Cortex of kidney (tissue), 1 donor: ENCODE measurements at places on chromosomes 16 and 17.

DNA sequence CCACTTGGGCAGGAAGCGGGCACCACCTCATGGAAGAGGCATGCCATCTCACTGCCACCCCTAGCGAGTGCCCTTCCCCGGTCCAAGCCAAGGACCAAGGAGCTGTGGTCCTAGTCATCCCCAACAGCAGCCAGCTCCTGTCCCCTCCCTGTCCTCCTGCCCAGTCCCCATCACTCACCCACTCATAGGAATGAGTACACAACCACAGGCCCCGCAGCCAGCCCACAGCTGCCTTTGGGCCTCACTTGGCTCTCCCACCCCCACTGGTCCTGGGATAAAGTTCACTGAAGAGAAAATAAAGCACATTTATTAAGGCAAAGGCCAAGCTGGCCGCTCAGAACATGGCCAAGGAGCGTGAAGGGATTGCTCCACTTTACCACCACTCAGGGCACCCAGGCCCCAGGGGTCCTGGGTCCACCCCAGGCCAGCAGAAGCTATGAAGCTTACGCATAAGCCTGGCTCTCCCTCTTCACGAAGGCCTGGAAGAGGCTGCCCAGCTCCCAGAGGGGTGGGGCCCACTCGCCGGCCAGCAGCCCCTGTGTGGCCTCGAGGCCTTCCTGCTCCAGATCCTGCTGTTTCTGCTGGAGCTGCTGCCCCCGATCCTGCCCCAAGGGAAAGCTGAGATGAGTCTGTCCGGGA is 3.6 kb downstream of the SCRN2 start:
- no peak for DNase-seq

DNA sequence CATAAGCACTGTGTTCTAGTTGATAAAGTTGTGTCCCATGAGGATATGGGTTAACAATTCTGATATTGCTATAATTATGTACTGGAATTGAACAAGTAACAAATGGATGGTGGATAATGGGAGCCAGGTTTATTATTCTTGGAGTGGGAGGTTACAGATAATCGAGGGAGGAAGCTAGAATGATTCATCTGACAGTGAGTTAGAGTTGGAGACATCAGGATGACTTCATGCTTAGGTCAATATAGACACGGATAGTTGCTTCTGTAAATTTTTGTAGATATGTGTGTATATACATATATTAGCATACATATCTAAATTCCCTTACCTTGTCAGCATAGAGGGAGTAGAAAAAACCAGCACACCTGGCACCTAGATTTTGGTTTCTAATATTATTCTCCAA is 293.4 kb downstream of the SHISA9 start:
- no peak for DNase-seq

DNA sequence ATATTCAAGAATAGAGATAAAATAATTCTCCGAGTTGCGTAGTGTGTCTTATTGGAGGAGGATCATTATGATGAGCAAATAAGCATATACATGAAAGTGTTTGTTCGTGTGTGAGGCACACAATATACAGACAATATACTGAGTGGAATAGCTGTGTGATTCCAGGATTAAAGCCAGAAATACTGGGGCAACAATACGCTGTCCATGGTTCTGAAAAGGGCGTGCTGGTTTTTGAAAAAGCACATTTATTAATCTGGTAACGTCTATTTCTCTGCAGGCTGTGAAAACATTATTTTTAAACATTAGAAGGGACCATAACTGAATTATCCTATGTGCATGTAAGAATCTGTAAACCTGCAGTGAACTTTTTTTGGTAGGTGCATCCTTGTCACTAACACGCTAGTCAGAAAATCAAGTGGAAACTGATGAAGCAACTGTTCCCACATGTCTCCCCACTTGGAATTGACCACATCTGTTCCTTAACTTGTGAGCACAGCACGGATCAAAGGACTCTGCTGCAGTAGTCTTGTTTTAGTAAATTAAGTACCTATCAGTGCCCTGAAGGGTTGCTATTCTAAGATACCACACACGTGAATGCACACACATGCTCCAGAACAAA is 346.0 kb downstream of the GRIN2A start:
- DNase-seq, result no peak

- DNase-seq, result no peak
These were observed 37.7 kb downstream of the RNF135 start for GRCh38 chr17:31008374-31009041.

- no peak for DNase-seq
These were observed 143.9 kb downstream of the CMIP start for GRCh38 chr16:81588326-81589081.
